ENCODE measurements at places on chromosomes 3 and 15.

- no peak for DNase-seq
Observed at GRCh38 chr3:81197386-81197785, 564.1 kb downstream of the GBE1 start.

DNA sequence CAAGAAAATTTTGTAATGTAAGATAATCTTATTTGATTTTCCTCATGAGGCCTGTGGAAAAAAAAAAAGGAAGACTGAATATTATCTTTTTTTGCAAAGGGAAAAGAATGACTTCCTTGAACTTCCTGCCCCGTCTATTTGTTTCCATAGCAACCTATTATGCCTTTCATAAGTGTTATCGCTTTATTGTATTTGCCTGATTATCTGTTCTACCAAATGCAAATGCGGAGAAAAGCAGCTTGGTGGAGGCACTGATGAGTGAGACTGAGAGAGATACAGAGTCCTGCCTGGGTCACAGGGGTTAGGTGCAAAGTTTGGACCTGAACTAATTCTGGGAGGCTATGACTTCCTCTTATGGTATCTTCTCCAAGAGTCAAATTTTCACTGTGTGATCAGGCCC, 334.0 kb upstream of the KCNMB2 start:
- DNase-seq, result no peak

- no peak for DNase-seq
Observed at GRCh38 chr3:109115451-109115850, 2.5 kb downstream of the MORC1 start.

DNA sequence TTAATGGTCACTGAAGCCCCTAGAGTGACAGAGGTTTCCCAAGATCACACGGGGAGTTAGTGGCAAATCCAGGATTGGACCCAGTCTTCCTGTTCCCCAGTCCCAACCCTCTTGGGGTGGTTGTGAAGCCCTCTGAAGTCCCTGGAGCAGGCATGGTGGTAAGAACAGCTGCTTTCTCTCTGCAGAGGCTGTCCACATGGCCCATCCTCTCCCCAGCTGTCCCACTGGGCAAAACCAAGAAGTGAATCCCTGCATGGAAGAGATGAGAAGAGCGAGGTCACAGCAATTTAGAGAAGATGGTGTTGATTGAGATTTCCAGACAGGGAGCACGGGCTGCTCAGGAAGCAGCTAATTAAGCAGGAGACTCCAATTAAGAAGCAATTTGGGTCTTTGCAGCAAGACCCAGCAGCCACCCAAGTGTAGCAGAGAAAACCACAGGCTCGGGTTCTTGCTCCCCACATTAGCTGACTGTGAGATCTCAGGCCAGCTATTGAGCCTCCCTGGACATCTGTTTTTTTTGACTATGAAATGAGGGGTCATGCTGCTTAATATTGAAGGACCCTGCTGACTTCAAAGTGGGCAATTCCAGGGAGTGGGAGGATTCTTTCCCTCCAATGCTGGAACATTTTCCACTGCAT, 14.8 kb upstream of the HDAC11 start:
- no peak for DNase-seq

DNA sequence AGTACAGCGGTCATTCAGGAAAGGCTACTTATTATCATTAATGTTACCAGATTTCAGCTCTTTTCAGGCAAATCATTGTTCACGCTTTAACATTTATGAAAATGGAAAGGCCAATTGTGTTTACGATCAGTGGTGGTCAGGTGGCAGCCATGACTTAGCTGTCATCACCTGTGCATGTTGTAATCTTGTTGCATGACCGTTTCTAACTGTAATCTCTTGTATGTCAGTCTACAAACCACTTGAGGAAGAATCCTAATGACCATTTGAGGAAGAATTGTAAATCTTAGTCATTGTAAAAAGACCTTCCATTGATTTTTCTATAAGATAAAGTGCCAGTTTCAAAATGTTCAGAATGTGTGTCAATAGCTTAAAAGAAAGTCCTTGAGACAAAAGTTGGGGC, 100.4 kb downstream of the SERPINI1 start:
- DNase-seq, result no peak

GRCh38 chr3:128523591-128523990, 30.6 kb upstream of the GATA2 start:
- DNase-seq, result no peak

DNA sequence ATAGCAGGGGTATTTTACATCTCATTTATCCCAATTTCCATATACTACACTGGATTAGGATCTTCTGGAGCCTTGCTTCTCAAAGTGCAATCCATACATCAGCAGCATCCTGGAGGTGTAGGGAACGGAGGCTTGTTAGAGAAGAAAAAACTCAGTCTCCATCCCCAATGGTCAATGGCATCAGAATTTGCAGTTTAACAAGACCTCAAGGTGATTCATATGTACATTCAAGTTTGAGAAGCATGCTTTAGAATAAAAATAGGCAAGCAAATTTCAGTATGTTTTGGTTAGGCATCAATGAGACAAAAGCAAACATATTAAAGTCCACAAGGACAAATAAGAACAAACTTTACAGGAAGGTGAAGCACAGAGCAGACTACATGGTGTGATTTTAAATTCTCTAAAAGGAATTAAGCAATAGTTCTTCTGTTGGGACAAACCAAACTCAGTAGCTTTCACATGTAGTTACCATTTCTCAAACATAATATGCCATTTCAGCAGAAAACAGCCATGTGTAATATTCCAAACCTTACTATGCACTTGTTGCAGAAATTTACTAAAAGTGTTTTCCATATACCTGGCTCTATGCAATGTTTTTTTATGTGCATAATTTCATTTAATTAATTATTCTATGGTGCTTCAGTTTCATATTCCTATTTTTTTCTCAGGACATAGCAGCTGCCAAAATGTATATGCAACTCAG, 360.3 kb upstream of the NECTIN3 start:
- DNase-seq, result no peak

DNA sequence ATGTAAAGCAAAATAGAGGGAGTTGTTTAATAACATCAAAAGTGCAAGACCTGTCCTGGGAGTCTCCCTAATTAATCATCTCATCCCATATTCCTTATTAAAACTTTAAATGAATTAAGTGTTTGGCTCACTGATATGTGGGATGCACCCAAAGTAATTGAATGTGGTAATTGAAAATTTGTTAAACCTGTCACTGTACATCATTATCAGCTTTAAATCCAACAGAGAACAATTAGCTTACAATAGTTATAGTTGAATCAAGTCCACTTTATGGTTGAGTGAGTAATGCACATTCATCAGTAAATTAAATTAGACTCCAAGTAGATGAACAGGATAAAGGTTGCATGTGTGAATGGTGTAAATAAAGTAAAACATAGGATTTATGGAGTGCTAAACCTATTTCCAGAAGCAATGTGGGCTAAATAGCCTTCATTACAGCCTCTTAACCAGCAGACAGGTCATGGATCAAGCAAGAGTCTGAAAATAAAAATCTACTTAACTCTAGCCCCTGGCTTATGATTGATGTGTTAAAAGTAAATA, 608.2 kb upstream of the CCDC54 start:
- no peak for DNase-seq

Measured in AG04450 (cell line).